ENCODE measurements at places on chromosomes 11 and 22.

GRCh38 chr11:6365659-6366058, 24.6 kb upstream of the SMPD1 start:
- no peak for DNase-seq

- DNase-seq = no peak
These were observed 48.3 kb downstream of the RPUSD4 start for GRCh38 chr11:126163074-126163700.

DNA sequence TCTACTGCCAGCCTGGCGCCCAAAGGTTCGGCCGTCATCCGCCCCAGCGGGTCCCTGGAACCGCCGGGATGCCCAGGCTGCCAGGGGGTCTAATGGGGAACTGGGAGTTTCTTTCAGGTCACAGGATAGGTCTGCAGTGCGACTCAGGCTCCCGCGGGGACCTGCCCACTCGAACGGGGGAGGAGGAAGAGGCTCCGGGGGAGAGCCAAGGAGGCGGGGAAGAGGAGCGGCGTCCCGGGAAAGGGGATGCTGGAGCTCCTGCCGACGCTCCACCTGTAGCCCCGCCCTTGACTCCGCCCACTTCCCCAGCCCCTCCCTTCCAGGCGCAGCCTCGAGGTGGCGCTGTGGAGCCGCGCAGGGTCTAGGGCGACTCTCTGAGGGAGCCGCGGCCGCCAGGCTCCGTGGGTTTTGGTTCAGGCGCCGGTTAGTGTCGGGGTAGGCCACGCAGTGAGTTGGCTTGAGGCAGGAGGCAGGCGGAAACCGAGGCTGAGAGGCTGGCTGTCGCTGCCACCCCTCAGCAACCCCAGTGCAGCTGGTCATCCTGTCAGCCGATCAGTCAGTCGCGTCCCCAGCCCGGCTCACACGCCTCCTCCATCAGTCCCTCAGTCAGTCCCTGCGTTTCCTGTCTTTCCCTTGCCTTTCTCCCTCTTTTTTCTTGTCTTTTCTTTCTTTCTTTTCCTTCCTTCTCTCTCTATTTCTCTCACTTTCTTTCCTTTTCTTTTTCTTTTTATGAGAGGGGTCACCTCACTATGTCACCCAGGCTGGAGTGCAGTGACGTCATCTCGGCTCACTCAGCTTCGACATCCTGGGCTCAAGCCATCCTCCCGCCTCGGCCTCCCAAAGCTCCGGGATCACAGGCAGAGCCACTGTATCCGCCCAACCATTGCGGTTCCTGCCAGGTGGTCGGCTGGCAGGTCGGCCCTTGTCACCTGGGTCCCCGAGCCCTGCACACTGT, 26.4 kb downstream of the YWHAH start:
- peak; percentile 80 for DNase-seq

- DNase-seq = no peak
These were observed 416.3 kb downstream of the SHANK2 start for GRCh38 chr11:70836071-70836470.

- DNase-seq = no peak
These were observed 25.1 kb downstream of the KIAA1671 start for GRCh38 chr22:24977370-24978221.

GRCh38 chr11:17979770-17980371, 33.0 kb downstream of the SERGEF start:
- peak; percentile 31 for DNase-seq

DNA sequence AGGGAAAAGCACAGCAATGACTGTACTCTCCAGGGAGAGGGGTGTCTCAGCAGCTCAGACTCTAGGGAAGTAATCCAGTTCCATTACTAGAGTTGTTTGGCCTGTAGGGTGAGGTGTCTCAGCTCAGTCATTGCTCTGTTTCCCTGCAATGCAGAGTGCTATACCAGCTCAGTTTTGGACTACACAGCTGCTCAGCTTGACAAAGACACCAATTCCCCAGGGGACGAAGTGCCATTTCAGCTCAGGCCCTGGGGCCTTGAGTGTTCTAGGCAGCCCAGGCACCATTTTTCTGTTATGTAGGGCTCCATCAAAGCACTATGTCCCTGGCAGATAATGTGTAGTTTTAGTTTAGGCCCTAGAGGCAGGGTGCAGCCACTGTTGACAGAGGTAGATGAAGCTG, 18.2 kb downstream of the CALCB start:
- DNase-seq = no peak

- peak; percentile 23 for DNase-seq
These were observed 599 bp downstream of the SIK3 start for GRCh38 chr11:117097389-117098268.

DNA sequence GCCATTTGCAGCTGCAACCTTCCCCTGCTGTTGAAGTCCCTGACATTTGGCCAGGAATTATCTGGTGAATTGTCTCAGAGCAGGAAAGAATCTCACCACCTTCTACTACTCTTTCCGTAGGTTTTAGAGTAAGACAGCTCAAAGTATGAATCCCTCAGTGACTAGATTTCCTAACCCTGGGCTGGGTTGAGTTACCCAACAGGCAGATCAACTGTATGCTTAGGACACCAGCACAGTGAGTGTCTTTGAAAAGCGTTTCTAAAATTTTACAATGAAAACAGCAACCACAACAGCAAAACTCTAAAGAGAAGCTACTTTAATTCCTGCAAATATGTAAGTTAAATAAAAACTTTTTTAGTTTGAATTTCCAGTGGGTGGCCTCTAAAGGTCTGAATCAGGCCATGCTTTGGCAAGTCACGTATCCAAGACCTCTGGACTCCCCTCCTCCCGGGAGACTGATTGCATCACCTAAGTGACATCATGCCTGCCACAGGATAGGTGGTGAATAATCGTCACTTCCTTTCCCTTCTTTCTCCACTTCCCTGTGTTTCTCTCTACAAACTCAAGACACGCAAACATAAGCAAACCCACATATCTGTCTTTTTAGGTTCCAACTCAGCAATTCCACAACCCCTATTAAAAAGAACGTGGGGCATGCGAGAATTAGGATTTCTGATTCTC, 7.8 kb downstream of the OR8B12 start:
- DNase-seq = no peak

GRCh38 chr11:62705880-62706849, 1.1 kb downstream of the BSCL2 start:
- peak; percentile 95 for DNase-seq

DNA sequence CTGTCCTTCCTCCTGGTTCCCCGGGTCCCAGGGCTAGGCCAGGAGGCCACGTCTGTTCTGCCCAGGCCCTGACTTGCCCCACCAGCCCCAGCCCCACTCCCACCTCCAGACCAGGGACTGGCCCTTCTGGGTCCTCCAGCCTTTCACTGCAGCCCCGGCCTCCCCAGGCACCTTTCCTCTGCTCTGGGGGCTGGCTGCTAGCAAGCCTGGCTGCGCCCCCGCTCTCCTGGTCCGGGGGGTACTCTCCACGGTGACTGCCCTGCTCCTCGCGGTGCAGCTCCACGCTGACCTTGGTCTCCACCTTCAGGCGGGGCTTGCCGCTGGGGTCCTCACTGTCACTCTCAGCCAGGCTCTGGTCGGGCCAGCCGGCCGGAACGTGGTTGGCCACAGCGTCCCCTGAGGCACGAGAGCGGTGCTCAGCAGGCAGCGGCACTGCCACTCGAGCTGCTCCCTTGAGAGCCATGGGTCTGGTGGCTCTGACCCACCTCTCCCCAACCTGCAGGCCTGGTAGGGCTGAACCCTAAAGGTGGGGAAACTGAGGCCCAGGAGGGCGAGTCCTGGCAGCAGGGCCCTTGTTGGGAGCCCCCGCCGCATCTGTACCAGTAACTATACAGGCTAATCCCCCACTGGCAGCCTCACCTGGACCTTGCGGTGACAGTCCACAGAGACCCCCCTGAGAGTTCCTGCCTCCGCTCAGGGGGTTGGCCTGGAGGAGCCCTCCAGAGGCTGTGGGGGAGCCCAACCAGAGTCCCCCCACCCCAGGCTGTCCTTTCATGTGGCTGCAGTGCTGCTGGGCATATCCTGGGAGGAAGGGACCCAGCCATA, 29.0 kb downstream of the TRMU start:
- DNase-seq = no peak

DNA sequence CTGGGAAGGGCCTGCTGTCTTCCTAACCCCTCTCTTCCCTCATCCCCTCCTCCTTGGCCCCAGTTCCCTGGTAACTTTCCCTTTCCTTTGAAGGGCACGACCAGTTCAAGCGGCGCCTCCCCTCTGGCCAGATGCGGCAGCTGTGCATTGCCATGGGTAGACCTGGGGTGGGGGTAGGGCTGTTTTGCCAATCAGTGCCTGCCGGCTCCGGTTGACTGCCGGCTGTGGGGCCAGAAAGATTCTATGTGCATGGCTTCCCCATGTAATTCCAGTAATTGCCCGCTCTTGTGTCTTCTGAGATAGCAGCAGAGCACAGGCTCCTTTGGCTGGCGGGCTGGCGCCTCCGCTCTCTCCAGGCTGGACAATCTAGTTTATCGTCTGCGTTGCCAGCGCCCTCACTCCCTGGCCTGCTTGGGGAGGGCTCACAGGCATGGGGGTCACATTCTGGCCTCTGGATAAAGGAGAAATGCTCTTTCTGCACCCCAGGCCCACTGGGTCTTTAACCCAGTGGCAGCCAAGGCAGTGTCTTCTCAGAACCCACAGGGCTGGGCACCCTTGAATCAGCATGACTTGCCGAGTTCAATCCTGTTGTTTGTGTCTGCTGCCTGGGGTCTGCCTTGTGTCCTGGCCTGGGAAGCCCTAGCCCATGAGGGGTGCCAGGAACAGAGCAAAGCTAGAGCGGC, 9.4 kb downstream of the SIDT2 start:
- DNase-seq = no peak

GRCh38 chr11:19565639-19566038, 147.0 kb upstream of the NAV2 start:
- DNase-seq = no peak

- DNase-seq = no peak
These were observed 33.6 kb downstream of the ABCC8 start for GRCh38 chr11:17443000-17443399.

- no peak for DNase-seq
These were observed 85.0 kb upstream of the EIF3D start for GRCh38 chr22:36613958-36614357.

- DNase-seq = peak; percentile 56
These were observed 36.2 kb downstream of the TBC1D22A start for GRCh38 chr22:46798366-46799350.

GRCh38 chr11:35077709-35078469, 61.1 kb upstream of the CD44 start:
- peak; percentile 59 for DNase-seq

GRCh38 chr11:44797886-44798606, 71.3 kb downstream of the TSPAN18 start:
- no peak for DNase-seq

DNA sequence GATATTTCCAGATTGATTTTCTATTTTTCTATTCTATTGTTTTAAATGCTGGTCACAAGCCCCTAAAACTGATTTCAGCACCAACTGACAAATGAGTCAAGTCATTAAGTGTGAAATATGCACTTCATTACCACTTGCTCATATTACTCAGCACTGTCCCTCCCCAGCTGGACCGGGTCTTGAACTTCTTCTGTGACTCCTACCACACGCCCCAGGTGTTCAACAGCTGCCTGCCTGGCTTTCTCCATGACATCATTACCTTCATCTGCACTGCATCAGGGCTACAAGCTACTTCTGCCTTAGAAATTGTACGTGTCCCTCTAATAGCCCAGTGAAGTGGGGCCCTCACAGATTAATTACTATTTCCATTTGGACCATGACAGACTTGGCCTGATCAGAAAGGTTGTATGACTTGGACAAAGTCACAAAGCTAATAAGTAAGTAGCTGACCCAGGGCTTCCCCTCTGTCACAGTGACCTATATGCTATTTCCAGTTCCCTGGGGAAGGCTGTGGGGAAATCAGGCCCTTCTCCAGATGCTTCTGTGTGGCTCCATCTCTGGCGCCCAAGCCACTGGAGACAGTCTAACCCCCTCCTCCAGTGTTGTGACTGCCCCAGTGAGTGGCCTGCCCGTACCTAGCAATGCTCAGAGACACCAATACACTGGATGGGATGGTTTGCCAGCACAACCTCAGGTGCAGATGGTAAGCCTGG, 18.1 kb downstream of the TBC1D10A start:
- DNase-seq = no peak

DNA sequence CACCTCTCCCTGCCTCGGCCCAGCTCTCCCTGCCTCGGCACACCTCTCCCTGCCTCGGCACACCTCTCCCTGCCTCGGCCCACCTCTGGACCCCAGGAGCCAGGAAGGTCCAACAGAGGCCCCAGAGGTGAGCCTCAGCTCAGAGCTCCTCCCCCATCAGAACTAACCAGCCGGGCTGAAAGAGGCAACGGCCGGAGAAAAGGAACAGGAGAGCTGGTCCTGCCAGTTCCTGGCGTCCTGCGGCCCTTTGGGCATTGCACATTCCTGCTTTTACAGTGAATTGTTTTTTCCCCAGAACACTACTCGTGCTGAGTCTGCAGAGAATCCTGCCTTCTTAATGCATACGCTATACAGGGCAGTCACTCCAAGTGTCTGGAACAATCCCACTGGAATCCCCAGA, 45.8 kb downstream of the LMO1 start:
- DNase-seq = no peak

DNA sequence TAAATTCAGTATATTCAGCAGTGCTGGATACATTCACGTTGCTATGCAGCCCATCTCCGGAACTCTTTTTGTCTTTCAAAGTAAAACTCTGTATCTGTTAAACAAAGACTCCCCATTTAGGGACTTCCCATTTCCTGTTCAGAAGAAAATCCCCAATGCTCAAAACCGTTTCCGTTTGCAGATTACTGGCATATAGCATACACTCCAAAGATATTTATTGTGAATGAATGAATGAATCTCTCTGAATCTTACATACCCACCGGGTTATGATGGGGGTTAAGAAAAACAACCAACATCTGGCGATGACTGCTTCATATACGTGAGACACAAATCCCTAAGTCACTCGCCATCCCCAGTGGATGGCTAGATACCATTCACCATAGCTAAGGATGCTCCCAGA, 1.6 kb downstream of the THY1 start:
- no peak for DNase-seq

DNA sequence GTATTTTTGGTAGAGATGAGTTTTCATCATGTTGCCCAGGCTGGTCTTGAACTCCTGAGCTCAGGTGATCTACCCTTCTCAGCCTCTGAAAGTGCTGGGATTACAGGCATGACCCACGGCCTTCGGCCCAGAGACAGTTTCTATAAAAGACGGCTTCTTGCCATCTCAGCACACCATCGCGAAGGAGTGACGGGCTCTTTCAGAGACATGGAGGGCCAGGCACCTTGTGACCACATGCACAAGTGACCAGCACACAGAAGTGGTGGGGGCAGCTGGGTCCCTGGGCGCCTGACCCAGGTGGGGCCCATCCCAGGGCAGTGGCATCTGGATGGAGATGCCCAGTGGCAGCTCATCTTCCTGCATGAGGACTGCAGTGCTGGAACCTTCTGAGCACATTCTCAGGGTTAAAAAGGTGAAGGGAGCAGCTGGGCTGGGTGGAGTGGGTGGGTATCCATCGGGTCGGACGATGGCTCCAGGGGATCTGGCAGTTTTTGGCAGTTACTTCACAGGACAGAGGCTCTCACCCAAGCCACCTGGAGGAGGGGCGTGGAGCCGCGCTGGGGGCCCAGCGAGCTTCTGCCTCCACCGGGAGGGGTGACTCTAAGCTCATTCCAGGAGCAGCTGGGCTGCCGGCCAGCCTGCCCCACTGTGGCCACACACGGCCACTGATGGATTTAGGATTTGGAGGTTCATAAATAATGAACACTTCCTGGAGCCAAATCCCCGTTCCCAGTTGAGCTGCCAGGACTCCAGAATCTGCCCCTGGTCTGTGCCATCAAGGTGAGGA, 373.0 kb downstream of the CTTN start:
- DNase-seq = no peak
